ENCODE measurements at places on chromosomes 1 and 21.

DNA sequence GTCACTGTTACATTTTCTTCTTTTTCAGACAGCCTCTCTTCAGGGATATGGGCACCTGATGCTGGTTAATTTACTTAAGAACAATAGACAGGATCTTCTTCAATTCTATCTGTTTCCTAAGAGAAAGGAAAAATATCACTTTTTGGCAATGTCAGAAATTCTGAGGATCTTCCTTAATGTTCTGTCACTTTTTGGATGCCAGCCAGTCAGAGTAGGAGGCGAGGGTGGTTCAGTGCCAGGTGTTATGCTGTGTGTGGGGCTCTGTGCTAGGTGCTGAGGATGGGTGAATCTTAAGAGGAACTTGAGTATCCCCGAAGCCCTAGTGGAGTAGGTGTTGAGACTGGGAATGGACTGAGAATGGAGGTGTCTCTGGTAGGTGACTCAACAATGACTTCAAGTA lies 133.5 kb downstream of the UCK2 start:
- DNase-seq: no peak

DNA sequence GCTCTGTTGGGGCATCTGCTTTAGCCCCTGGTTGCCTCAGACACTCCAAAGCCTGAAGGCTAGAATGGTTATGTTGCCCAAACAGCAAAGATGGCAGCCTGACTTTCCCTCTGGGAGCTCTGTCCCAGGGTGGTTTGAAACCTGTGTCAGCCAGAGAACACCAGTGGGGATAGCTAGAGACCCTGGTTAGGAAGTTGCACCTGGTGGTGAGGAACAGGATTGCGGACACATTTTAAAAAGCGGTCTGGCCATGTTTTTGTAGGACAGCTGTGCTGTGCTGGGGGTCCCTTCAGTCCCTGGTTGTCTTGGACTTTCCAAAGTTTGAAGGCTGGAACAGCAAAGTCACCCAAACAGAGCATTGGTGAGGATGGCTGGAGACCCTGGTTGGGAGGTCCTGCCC lies 87.8 kb downstream of the DNM3 start:
- no peak for DNase-seq

DNA sequence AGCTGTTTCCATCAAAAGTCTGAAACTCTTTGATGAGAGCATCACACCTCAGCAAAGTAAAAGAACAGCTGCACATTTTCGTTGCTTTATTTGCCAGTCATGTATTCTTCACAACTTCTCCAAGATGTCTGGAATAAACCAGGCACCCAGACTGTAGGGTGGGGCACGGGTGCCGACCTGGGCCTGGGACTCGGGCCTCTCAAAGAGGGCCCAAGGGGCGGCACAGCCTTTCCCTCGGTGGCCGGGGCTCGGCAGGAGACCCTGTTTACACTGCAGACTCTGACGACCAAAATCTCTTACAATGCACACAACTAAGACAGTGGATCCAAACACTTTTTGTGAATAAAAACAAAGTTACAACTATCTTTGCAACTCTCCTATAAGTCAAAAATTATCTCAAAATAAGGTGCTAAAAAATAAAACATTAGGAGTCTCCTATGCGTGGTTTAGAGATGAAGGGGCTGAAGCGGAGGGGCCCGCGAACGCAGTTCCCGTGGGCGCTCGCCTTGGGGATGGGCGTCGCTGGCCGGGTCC lies 696 bp downstream of the LSS start:
- DNase-seq: no peak

DNA sequence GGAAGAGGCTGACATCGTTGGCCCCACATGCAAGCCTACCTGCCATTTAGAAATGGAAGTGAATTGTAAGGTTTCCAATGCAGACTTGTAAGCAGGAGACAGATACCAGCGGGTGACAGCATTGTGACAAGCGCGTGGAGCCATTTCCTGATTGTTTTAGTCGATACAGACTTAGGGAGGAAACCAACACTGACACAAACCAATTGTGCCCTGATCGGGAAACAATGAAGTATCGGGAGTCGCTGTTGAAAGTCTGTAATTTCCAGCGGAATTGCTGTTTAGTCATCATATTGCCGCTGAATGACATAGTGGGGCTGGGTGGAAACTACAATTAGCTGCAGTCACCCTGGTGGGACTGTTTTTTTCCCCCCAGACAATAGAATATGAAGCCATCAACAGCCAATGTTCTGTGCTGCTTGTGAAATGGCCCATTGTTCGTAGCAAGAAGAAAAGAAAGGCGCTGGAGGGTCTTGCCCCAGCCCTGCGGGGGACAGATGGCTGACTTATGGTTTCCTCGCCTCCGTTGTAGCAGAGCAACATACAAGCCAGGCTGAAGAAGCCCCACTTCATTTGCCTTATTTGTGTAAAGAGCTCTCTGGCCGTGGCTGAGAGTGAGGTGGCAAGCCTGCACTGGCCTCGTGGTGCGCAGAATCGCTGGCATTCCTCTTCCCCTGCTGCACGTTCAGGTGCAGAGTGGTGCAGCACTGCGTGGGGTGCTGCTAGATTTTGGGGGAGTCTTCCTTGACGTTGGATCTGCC lies 462.7 kb downstream of the CAMTA1 start:
- DNase-seq: no peak
